Activated CD8-positive, alpha-beta T cell treated with anti-CD3 and anti-CD28 coated beads for 36 hours (primary cell): ENCODE measurements at places on chromosomes 13 and 19.

DNA sequence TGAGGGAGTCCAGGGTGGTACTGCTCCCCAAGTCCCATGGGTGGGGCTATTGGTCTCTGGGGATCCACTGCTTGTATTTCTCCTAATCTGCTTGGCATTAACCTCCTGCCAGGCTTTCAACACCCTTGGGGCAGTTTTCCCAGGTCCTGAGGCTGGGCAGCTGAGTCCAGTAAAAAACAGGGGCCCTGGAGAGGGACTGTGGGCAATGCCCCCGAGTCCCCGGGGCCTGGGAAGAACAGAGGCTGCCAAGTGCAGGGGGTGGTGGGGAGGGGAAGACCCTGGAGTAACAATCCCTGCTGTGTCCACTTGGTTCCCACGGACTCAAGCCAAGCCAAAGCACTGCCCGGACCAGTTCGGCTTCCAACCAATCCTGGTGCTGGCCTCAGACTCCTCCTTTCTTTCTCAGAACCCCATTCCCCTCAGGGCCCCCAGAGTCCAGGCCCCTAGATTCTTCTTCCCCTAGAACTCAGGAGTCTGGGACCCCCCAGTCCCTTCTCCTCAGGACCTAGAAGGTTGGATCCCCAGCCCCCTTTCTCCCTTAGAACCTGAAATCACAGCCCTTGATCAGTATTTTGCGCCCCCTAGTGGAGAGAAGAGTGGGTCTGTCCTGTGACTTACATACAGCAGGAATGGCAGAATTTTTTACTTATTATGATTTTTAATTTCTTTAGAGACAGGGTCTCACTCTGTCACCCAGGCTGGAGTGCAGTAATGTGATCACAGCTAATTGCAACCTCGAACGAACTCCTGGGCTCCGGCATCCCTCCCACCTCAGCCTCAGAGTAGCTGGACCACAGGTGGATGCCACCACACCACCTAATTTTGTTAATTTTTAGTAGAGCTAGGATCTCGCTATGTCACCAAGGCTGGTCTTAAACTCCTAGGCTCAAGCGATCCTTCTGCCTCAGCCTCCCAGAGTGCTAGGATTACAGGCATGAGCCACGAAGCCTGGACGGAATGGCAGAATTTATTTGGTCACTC, 3.7 kb upstream of the CLPTM1 start:
- no peak overlapping the region for H3K4me3 ChIP-seq
- H3K27me3 ChIP-seq = no peaks in the 10 kb centered on the region
- DNase-seq = peak; percentile 80
- peaks cover 16% of the 10 kb centered on the region for H3K4me1 ChIP-seq
- no peak overlapping the region for H3K27ac ChIP-seq

- no peaks in the 10 kb centered on the region for H3K36me3 ChIP-seq
- peaks cover 10% of the 10 kb centered on the region for H3K4me1 ChIP-seq
- no peak overlapping the region for H3K27ac ChIP-seq
- peaks cover 4% of the 10 kb centered on the region for H3K27me3 ChIP-seq
- DNase-seq = no peak
- no peak overlapping the region for H3K4me3 ChIP-seq
These were observed 19.0 kb downstream of the CYP2F1 start for GRCh38 chr19:41133260-41133659.

DNA sequence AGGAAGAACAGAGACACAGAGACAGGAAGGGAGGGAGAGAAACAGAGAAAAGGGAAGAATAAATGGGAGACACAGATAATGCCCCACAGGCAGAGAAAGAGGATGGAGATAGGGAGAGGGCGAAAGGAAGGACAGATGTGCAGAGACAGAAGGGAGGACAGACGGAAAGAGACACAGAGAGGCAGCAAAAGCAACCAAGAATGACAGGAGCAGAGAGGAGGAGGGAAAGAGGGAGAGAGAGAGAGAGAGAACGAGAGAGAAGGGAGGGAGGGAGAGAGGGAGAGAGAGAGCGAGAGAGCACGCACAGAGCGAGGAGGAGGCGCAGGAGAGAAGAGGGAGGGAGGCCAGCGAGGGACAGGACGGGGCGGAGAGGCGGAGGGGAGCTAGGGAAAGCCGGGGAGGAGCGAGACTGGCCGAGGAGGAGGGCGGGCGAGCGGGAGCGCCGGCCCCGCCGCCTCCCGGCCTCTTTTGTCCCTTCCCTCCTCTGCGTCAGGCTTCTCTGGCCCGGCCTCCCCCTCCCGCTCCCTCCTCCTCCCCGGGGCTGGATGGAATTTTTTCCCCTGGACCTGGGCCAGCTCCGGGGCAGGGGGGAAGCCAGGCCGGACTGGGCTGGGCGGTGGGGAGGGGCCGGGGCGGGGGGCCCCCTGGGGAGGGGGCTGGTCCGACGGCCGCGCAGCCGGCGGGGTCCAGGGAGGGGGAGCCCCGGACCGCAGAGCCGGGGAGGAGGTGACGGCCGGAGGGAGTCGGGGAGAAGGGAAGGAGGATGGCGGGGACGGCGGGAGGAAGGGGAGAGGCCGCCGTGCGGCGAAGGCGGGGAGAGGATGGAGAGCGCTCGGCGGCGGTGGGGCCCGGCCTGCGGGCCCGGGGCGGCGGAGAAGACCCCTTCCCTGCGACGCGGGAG, 4.2 kb upstream of the SPACA6 start:
- H3K4me1 ChIP-seq = peaks cover 15% of the 10 kb centered on the region
- H3K27ac ChIP-seq = no peak overlapping the region
- peaks cover 9% of the 10 kb centered on the region for H3K27me3 ChIP-seq
- no peaks in the 10 kb centered on the region for H3K36me3 ChIP-seq

GRCh38 chr13:40911341-40911740, 107.8 kb downstream of the ELF1 start:
- peaks cover 6% of the 10 kb centered on the region for H3K36me3 ChIP-seq
- H3K27me3 ChIP-seq = no peaks in the 10 kb centered on the region
- H3K4me1 ChIP-seq = peaks cover 28% of the 10 kb centered on the region
- no peak overlapping the region for H3K27ac ChIP-seq

DNA sequence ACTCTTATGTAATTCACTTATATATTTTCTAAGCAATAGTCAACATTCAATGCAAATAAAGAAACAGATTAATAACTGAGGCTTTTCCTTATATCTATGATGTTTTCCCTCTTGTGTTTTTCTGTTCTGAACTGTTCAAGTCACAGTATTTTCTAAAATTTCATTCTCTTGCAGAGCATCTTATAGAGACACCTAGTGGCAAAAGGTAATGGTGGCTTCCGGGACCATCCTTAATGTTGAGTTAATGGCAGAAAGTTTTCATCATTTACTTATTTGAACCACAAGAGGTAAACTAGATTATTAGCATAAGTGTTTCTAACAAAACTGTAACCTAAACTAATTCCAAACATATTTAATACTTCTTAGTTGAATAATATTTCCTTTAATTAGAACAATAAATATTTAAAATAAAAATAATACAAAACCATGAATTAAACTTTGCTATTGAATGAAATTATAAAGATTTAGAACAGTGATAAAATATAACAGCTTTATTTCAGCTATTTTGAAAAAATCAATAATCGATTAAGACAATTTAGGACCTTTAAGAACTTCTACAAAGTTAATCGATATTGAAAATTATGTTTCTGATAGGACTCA, 1.7 kb upstream of the SLITRK5 start:
- DNase-seq = peak; percentile 19
- peaks cover 10% of the 10 kb centered on the region for H3K4me1 ChIP-seq
- peaks cover 3% of the 10 kb centered on the region for H3K36me3 ChIP-seq
- H3K27me3 ChIP-seq = peaks cover 33% of the 10 kb centered on the region

- no peaks in the 10 kb centered on the region for H3K4me1 ChIP-seq
- no peaks in the 10 kb centered on the region for H3K27me3 ChIP-seq
- H3K4me3 ChIP-seq = no peak overlapping the region
- no peak for DNase-seq
- no peak overlapping the region for H3K27ac ChIP-seq
- no peaks in the 10 kb centered on the region for H3K36me3 ChIP-seq
These were observed 633.9 kb upstream of the MIR17HG start for GRCh38 chr13:90713441-90714133.

GRCh38 chr13:47628666-47629065, 372.4 kb downstream of the SUCLA2 start:
- DNase-seq = no peak
- H3K36me3 ChIP-seq = no peaks in the 10 kb centered on the region
- no peak overlapping the region for H3K27ac ChIP-seq
